ENCODE measurements at places on chromosomes 1 and 21. TPM values are rescaled to one million over a fixed set of nuclear protein-coding genes. Genes with fewer than 3 reads are reported as not detected.

GRCh38 chr1:242189591-242189990 lies 190.7 kb upstream of the MAP1LC3C start:
- DNase-seq = no peak

- DNase-seq = no peak
These were observed 33.0 kb upstream of the PDPN start for GRCh38 chr1:13550663-13551062.

- DNase-seq = no peak
These were observed 360.1 kb upstream of the PLXNA2 start for GRCh38 chr1:208604295-208604694.

DNA sequence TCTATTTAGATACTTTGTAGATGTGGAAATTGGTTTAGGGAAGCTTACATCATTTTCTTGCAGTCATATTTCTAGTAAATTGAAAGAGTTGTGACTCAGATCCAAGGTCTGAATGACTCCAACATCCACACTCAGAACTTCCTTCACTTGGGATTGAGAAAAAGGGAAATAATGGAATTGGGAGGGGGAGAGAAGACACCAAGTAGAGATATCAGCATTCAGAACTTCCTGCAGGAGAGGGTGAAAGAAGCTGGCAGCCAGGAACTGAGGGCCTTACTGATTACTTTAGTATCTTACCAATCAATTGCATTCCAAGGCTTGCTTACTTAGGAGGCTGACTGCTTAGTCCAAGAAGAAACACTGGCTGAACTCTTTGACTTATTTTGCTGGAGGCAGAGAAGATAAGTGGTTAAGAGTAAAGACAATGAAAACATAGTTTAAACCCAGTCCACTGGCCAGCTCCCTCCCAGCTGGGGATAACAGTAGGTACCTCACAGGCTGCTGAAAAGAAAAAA lies 21.7 kb downstream of the APP start:
- DNase-seq = no peak

- DNase-seq = peak; percentile 83
These were observed 3.6 kb downstream of the KCNE2 start for GRCh38 chr21:34367320-34367935.

DNA sequence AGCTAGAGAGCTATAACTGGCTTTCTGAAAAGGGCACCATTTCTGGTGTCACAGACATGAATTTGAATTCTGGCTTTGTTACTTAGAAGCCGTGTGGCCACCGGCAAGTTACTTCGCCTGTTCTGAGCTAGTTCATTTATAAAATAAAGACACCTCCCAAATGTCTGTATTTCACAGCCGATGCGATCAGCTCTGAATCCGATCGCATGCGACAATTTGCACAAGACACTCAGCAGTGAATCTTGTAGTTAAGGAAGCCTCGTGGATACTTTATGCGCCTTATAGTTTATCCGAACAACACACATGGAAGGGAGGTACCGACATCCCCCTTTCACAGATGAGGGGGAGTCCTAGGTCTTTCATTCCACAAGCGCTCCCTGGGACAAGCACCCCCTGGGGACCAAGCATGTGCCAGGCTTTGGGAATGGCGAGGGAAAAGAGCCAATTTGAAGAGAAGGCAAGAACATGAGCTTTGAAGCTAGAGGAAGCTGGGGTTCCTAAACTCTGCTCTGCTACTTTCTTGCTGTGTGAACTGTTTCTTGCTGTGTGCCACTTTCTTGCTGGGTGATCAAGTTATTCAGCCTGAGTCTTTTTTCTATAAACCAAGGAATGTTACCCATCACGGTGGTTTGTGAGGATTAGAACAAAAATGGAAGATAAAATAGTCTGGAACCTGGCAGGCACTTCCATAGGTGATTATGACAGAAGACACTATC lies 3.9 kb downstream of the ID3 start:
- DNase-seq = no peak

DNA sequence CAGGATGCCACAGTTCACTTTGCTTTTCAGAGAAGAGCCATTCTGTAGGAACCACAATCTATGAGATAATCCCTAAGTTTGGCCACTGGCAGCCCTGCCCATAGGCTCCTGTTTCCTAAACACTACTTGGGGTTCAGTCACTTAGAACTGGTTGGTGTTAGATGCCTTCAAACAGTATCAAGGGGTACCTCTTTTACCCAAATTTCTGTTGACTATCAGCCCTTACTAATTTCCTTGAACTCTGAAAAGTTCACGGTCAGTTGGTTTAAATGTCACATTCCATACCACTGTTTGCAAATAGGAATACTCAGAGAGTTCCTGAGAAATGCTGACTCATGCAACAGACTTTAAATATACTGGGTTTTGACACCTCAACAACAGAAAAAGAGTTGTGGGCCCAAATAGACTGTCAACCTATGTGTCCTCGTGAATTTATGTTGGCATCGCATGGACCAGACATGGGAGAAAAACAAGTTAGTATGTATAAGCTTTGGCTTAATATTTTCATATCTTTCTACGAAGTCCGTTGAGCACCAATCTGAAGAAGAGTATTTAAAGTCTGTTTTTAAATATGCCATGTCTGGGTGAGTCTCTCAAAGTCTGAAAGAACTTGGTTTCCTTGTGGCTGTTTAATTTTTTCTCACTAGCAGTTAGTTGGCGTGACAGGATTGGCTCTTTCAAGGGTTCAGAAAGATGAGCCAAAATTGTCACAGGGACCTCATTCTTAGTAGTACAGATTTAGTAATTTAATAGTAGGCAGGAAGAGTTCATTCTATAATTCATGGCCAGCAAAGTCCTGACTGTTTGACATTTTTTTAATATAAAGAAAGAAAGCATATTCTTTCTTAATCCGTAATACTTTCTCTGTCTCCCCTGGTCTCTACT lies 56.5 kb upstream of the ZNF326 start:
- DNase-seq = no peak

DNA sequence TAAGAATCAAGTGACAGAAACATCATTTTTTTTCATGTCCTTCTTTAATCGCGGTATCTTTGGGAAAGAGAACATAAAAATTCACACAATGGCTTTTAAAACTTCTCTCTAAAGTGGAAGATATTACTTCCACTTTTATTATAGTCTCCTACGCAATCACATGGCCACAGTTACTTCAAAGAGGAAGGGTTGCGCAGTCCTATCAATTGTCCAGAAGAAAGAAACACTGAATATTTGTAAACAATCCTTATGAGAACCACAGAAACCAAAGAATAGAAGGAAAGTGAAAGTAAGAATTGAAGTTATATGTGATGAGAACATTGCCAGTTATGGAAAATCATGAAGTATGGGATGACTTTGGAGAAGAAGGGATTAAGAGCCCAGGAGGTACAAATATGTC lies 32.6 kb downstream of the CFH start:
- DNase-seq = no peak

DNA sequence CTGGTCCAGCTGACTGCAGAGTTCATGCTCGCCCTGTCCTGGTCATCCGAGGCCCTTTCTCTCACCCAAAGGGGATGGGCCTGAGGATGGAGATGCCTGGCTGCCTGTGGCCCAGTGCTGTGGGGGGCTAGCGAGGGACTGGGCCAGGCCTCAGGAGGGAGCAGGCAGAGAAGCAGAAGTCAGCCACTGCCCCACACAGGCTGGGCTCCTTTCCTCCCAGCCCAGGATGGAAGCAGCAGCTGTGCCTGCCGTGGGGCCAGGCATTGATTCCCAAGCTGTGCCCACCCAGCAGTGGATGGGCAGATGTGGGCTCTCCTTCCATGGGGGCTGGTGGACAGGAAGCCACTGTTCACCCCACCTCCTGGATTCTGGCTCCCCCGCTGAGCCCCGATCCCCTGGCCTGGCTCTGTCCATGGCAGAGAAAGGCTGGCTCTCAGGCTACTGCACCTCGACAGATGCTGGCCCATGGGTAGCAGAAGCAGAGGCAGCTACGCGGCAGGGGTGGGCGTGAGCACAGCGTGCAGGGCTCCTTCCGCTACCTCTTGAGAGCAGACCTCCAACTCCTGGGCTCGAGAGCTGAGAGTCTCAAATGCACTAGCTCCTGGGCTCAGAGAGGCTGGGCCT lies 24.6 kb downstream of the RUNX3 start:
- DNase-seq = no peak

- DNase-seq = no peak
These were observed 78.1 kb upstream of the CSF3R start for GRCh38 chr1:36560621-36561360.

- peak; percentile 85 for DNase-seq
These were observed 255.9 kb downstream of the FAF1 start for GRCh38 chr1:50704126-50704525.

DNA sequence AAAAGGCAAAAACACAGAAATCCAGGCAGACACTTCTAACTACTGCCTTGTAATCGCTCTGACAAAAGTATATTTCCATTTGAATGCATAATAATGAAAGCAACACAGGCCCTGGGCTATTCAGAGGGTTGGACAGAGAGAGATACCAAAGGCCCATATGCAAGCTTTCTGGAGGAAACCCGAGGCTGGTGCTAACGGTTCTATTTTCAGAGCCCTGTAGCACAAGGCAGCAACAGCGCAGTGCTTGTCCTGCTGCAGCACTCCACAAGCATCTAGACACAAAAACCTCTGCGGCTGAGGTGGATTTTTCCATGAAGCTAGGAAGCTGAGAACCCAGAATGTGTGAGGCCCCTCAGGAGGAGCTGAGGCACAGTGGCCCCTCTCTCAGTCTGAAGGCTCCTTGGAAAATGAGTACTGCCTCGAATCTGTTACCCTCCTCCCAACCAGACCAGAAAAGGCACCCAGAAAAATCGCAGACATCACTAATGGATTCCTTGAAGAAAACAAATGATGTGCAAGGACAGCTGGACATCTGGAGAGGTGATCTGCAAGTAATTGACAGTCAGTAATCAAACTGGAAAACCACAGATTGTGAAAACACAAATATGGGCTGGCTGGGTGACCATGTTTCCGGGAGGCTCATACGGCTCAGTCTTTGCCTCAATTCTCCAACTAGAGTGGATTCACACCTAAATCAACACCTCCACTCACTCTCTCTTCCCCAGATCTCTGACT lies 54.0 kb downstream of the COLGALT2 start:
- no peak for DNase-seq

DNA sequence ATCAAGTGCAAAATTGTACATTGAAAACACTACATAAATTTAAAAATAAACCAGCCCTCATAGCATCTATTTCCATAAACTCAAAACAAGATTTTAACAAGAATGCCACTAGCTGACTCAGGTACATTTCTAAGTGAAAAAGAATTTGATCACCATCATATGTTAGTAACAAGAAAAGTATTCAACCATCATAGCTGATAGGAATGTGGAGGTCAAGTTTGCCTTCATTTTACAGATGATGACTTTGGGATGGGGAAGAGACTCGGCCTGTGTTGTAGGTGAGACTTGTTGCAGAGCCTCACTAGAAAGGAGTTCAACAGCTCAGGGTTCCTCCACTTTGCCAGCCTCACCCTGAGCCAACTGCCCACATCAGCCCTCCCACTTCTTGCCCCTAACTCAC lies 318.8 kb upstream of the FAM78B start:
- DNase-seq = no peak

- DNase-seq = no peak
These were observed 4.5 kb downstream of the CCDC17 start for GRCh38 chr1:45619149-45619921.

- DNase-seq = no peak
These were observed 15.8 kb upstream of the REG4 start for GRCh38 chr1:119827010-119827409.

- DNase-seq = no peak
These were observed 37.5 kb downstream of the NEXN start for GRCh38 chr1:77925956-77926355.

DNA sequence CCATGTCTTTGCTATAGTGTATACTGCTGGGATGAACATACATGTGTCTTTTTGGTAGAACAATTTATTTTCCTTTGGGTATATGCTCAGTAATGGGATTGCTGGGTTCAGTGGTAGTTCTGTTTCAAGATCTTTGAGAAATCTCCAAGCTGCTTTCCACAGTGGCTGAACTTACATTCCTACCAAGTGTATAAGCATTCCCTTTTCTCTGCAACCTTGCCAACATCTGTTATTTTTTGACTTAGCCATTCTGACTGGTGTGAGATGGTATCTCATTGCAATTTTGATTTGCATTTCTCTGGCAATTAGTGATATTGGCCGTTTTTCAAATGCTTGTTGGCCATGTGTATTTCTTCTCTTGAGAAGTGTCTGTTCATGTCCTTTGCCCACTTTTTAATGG lies 37.5 kb upstream of the ANGPTL1 start:
- DNase-seq = no peak

- no peak for DNase-seq
These were observed 99.8 kb upstream of the PRMT6 start for GRCh38 chr1:106956721-106957120.

GRCh38 chr1:34771573-34772371 lies 9.2 kb upstream of the GJB3 start:
- DNase-seq = no peak

GRCh38 chr1:37846647-37847339 lies 12.6 kb downstream of the MTF1 start:
- DNase-seq = no peak

DNA sequence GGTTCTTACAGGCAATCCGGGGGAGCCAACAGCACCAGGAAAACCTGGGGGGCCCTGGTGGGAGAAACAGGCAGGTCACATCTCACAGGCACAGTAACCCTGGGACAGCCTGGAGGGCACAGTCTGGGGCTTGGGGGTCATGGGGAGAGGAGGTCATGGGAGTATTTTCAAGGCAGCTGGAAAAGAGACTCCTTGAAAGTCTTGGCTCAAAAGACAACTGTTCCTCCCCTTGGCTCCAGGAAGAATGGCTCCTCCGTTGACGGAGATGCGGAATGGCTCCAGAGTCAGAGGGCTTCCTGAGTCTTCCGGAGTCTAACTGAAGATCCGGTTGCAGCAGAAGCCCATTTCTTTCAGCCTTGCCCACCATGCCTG lies 25.9 kb upstream of the PEF1 start:
- DNase-seq = no peak

- DNase-seq = no peak
These were observed 42.0 kb downstream of the RAB3B start for GRCh38 chr1:51948491-51948915.

GRCh38 chr21:28949318-28949717 lies 43.4 kb downstream of the LTN1 start:
- no peak for DNase-seq

DNA sequence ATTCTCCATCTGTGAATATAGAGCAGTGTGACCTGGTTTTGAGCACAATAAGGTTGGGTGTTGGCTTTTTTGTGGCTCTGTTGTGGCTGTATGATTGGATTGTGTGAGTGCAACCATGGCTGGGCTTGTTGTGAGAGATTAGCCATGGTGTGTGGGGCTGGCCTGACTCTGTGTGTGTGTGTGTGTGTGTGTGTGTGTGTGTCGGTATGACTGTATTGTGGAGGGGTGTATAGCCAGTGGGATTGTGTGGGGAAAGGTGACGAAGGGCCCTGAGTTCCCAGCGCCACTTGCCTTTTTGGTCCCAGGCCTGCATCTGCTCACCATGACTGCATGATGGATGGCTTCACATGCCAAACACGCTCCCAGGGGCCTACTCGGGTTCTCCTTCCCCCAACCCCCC lies 5.9 kb upstream of the SLC6A9 start:
- DNase-seq = no peak

The GPR37L1 gene
- not detected for total RNA-seq

The RAB25 gene
- total RNA-seq = not detected

The DISP3 gene
- 0.04 TPM for total RNA-seq

The HSF2BP gene
- 0.76 TPM for total RNA-seq

The ARHGAP30 gene
- total RNA-seq = 59.6 TPM

The PTPRC gene
- 367 TPM for total RNA-seq

The SPATA17 gene
- 0.87 TPM for total RNA-seq

The TGFB2 gene
- total RNA-seq = not detected

The AGRN gene
- 2.4 TPM for total RNA-seq

The RHD gene
- not detected for total RNA-seq

The ZBTB40 gene
- total RNA-seq = 11.1 TPM

Data from Karpas-422 (cell line).